ENCODE measurements at places on chromosomes 7 and 10.

DNA sequence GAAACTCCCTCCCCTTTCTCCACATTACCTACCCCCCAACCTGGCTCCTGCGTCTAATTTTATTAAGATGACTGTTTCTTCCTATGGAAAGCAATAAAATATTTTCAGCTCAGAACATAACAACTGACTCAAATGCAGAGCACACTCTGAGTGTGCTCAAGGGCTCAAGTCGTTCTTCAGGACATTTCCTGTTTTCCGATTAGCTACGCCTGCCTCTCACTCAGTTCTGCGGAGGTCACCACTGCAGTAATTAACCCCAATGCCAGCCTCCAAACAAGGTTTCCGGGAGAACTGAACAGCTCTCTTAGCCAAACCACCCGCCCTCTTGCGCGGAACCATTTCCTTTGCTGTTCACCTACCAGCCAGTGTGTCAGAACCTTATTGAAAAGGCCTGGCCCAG lies 19.3 kb downstream of the MYOF start:
- DNase-seq = no peak

- no peak for DNase-seq
Observed at GRCh38 chr7:121160150-121161008, 168.4 kb upstream of the WNT16 start.

- no peak for DNase-seq
Observed at GRCh38 chr10:71285180-71285545, 33.9 kb upstream of the SLC29A3 start.

GRCh38 chr10:75400163-75400770 lies 1.3 kb downstream of the ZNF503 start:
- DNase-seq = no peak

GRCh38 chr10:62819141-62819920 lies 3.2 kb upstream of the EGR2 start:
- no peak for DNase-seq

- no peak for DNase-seq
Observed at GRCh38 chr10:45370202-45370955, 3.6 kb upstream of the ALOX5 start.

DNA sequence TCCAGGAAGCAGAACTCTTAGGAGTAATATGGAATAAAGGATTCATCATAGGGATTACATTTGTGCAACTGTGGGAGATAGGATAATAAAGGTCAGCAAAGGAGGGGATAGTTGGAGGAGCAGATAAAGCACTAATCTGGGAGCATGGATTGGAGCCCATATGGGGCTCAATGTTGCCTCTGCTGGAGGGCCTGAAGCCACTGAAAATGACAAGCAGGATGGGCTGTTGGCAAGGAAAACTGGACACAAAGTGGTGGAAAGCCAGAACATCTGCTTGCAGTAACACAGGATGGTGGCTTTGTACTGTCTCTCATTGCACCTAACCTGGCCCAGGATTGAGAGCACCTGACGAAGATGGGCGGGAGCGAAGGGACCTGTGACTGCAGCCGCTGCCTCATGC lies 15.0 kb upstream of the COMMD3 start:
- no peak for DNase-seq

DNA sequence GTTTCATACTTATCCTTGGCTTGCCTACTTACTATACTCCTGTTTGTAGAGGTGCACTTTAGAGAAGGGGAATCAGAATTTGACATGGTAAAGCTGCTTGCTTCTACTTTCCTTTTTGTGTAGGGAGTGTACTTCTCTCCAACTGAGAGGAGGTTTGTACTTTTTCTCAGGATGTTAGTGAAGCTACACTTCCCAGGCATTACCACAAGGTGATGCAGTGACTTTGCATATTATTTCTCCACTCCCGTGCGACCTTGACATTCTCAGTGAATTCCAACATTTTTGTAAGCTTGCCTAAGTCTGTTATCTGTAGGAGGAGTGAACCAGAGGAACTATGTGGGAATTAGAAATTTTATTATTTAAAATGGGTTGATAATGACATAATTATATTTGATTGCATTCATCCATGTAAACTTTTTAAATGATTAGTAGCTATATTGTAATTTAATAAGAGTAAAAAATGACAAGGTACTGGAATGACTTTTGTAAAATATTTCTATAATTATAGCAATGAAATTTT lies 5.2 kb downstream of the TAX1BP1 start:
- no peak for DNase-seq

DNA sequence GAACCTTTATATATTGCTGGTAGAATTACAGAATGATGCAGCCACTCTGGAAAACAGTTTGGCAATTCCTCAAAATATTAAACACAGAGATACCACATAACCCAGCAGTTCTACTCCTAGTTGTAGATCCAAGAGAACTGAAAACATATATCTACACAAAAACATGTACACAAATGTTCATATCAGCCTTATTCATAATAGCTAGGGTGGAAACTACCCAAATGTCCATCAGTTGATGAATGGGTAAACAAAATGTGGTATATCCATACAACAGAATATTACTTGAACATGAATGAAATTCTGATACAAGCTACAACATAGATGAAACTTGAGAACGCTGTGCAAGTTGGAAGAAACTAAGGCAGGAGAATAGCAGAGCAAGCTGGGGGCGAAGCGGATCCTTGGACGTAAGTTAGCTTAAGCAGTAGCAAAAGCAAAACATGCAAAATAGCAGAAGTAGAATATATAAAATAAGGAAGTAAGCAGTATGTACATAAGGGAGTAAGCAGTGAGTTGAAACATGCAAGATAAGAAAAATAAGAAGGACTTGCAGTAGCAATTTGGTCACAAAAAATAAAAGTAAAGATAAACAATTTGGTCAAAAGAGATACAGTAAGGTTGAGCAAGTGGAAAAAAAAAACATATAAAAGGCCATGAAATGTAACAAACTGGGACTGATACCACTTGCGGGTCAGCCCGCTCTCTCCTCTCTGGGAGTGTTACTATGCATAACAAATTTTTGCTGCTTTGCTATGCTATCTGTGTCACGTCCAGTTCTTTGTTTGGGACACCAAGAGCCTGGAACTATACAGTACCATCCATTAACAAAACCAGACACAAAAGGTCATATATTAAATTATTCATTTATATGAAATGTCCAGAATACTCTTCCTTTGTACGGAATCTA lies 18.0 kb upstream of the HILPDA start:
- DNase-seq = no peak

DNA sequence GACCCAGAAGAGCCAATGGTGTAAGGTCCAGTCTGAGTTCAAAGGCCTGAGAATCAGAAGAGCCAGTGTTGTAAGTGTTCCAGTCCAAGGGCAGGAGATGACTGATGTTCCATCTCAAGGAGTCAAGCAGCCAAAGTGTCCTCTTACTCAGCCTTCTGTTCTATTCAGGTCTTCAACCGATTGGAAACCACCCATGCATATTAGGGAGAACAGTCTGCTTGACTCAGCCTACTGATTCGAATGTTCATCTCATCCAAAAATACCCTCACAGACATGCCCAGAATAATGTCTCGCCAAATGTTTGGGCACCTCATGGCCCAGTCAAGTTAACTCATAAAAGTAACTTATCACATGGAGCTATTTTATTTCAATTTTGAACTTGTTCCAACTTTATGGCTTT lies 2.9 kb upstream of the WDFY4 start:
- no peak for DNase-seq

DNA sequence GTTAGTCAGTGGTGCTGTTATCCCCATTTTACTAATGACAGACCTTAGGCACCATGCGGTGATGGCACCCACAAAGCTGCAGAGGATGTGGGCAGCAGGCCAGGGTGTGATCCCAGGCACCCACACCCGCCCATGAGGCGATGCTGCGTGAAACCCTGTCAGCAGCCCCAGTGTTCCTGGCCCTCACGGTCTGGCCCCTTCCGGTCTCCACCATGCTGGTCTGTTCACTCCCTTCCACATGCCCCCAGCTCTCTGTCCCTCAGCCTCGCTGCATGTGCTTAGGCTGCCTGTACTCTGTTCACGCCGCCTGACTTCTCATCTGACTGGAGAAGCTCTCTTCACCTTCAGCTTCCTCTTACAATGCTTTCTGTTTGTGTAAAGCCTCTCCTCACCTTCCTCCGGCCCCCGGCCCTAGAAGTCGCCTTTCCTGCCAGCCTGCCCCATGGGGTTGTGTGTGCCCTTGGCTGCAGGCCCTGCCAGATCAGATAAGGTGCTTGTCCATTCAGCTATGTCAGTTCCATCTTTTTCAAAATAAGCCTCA lies 17.6 kb upstream of the ORAI2 start:
- peak; percentile 52 for DNase-seq

DNA sequence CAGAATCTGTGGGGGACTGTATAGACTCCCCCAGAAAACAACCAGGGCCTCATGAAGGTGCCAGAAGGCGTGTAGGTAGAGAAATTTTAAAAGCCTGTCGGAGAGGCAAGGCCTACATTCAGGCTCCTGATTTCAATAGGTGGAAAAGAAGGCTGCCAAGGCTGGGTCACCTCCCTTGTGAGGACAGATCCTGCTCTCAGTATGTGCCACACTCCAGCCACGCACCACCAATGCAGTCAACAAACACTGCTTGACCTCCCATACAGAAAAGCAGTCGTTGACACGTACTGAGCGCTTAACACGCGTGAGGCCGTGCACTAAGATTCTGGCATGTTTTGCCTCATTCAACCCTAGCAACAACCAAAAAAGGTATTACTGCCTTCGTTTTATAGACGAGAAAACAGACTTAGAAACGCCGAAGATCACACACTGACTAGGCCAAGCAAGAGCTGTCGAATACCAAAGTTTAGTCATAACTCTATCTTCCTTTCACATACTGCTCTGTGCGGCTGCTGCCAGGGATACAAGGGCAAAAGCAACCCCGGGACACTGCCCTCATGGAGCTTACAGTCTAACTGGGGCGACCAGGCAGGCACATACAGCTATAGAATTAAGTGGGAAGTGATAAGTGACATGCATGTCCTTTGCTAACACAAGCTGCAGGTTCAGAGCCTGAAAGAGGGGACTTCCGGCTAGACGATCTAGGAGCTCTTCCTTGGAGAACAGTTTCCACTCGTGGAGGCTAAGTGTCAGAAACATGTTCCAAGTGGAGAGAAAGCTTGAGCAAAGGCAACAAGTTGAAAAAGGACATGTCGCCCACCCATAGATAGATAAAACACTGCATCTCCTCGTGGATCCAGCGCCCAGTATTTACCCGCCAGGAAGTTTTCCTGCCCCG lies 797 bp upstream of the NKX2-3 start:
- DNase-seq = no peak

GRCh38 chr10:79038841-79039201 lies 29.9 kb upstream of the ZMIZ1 start:
- no peak for DNase-seq

DNA sequence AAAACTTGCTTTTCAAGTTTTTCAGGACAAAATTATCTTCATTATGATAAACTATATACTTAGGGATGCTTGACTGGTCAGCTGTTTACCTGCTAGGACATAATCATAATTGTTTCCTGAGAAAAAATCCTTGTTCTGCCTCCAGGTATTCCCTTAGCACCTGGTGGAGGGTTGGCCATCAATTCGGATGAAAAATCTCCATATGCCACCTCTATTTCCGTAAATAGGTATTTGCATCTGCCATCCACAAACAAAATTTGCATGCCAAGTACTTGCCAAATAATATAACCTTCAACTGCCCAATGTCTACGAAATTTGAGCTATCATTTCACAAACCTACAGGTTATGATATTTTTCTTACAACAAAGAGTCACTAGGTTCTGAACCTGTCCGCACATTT lies 126.2 kb downstream of the RNF133 start:
- DNase-seq = no peak
